ENCODE measurements at places on chromosomes 11 and 22.

- H3K4me3 ChIP-seq = no peak overlapping the region
- peaks cover 4% of the 10 kb centered on the region for H3K4me1 ChIP-seq
- DNase-seq = no peak
- peaks cover 33% of the 10 kb centered on the region for H3K27me3 ChIP-seq
- no peak overlapping the region for H3K27ac ChIP-seq
- peaks cover 5% of the 10 kb centered on the region for H3K36me3 ChIP-seq
Measured at GRCh38 chr11:75260396-75261170, 20.0 kb downstream of the TPBGL start.

- H3K27ac ChIP-seq = peak overlapping the region; percentile 99
- no peaks in the 10 kb centered on the region for H3K27me3 ChIP-seq
- peaks cover 64% of the 10 kb centered on the region for H3K4me1 ChIP-seq
- no peak overlapping the region for H3K4me3 ChIP-seq
Measured at GRCh38 chr11:118618991-118619375, 11.6 kb downstream of the PHLDB1 start.

- H3K36me3 ChIP-seq = no peaks in the 10 kb centered on the region
- H3K27me3 ChIP-seq = peaks cover 36% of the 10 kb centered on the region
- no peak for DNase-seq
Measured at GRCh38 chr11:69574608-69575255, 66.2 kb upstream of the CCND1 start.

GRCh38 chr11:65915821-65916251 lies 3.0 kb downstream of the C11orf68 start:
- peak overlapping the region; percentile 98 for H3K4me3 ChIP-seq
- peak; percentile 99 for DNase-seq

GRCh38 chr11:94837317-94837716 lies 69.2 kb downstream of the AMOTL1 start:
- no peak overlapping the region for H3K27ac ChIP-seq
- H3K27me3 ChIP-seq = no peaks in the 10 kb centered on the region
- no peak for DNase-seq
- no peak overlapping the region for H3K4me3 ChIP-seq

Data from mesenchymal stem cell (in vitro differentiated cells and primary cell).